ENCODE measurements at places on chromosomes 5 and 9.

- no peak for DNase-seq
Observed at GRCh38 chr5:6732634-6733410, 19.6 kb downstream of the TENT4A start.

GRCh38 chr9:81969971-81970370 lies 18.6 kb upstream of the SPATA31D1 start:
- no peak for DNase-seq

DNA sequence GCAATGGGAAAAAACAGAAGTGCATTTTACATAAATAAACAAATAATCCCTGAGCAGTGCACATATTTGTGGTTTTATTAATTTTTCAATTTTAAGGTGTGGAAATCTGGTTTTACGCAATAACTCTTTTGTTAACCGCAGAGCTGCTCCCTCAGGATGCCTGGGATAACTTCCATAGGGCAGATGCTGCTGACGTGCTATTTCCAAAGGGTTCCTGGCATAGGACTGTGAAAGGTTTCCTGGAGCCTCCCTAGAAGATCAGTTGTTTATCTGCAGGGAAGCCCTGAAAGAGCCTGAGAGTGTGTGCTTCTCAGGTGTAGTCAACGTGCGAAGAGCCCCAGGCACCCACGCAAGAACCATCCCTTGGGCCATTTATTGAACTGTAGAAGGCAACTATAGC lies 443.5 kb downstream of the PLK2 start:
- DNase-seq, result peak; percentile 36

- no peak for DNase-seq
Observed at GRCh38 chr5:134527961-134528424, 2.5 kb downstream of the JADE2 start.

GRCh38 chr9:113658545-113658895 lies 195.0 kb downstream of the RGS3 start:
- DNase-seq, result no peak

DNA sequence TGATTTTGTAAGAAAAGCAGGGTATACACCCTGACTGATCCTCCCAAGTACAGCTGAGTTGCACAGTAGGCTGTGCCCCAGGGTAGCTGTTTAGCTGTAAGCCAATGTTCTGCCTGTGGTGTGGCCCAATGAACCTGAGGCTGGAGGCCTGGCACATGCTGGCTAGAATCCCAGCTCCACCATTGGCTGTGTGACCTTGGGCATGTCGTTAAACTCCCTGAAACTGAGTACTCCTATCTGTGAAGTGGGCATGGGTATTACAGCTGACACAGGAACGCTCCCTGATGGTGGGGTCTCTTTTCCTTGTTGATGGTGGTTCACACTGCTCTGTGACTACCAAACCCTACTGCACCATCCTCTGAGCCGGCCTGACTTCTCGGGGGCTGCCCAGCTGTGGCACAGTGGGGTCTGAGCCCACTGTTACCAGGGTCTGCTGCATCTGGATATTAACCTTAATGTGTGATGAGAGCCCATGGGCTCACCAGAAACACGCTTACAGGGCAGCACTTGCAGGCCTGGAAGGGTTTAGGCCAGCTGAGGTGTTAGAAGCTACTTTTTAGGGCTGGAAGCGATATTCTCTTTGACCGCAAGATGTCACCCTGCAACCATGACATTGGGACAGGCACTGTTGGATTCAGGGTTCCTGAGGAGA lies 7.0 kb upstream of the GADD45G start:
- peak; percentile 32 for DNase-seq

GRCh38 chr5:181058786-181059296 lies 18.8 kb downstream of the BTNL9 start:
- no peak for DNase-seq

- DNase-seq, result no peak
Observed at GRCh38 chr9:98321269-98321668, 65.8 kb upstream of the TBC1D2 start.

DNA sequence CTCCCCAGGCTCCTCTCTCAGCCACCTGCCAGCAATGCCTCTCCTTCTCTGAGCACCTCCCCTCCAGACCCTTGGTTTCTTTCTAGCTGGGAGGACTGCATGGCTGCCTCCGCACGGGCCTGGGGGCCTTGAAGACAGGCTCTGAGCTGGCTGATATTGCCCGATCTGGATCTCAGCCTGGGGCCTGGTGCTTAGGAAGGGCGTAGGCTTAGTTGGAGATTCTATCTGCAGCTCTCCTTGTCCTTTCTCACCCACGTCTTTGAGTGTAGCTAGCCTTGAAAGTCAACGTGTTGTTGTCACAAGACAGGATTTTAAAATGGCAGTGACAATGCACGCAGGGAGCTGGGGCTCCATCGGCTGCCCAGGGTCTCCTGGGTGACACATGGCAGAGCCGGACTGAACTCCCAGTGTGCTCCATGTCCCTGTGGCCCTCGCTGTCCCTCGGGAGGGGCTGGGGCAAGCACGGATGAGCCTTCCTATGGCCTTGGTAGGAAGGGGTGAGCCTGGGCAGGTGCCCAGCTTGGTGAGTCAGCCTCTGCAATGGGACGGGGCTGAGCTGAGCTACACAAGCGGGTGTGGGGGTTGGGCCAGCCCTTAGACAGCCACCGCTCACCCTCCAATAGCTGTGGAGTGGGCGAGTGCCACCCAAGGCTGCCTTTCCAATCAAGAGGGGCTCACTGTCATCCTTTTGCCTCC lies 9.4 kb downstream of the ADAMTSL2 start:
- no peak for DNase-seq

GRCh38 chr9:97470076-97470475 lies 31.4 kb upstream of the TMOD1 start:
- no peak for DNase-seq

DNA sequence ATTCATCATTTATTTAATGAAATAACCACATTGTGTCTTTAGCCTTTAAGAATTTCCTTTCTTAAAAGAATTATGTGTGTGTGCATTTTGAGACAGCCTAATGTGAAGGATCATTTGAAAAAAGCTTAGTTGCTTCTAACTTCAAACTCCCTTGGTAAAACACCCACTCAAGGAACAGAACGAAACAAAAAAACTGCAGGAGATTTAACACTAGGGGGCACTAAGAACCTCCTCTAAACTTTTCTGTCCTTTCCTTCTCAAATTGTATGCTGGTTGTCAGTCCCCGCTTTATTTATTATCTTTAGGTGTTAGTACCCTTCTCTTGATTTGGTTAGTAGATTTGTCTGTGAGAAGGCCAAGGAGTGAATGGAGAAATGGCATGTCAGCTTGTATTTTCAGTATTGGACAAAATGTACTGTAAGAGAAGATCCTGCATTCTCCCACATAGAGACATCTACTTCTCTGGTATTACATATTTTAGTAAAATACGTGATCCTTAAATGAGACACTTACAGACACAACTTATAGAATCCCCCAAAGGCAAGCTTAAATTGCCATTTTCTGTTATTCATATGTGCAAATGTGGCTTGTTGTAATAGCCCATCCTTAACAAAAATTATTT lies 229.7 kb downstream of the MRPS30 start:
- peak; percentile 6 for DNase-seq

DNA sequence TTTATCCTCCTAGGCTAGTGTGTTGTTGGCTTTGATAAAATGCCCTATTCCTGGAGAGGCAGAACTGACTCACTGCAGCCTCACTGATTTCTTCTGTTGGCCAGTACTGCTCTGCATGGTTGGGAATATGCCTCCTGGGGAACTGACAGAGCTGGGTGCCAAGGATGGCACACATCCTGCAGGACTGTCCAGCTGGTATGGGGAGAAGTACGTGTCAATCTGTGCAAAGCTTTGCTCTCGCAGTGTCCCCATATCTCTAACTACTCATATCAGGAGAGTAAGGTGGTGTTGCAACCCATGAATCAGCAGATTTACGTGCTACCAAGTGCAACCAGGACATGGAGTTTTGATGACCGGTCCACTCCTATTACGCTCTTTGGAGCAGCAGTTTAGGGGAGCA lies 74.7 kb downstream of the TEK start:
- no peak for DNase-seq

- DNase-seq, result peak; percentile 81
Observed at GRCh38 chr9:70080481-70081119, 37.0 kb downstream of the MAMDC2 start.

- peak; percentile 51 for DNase-seq
Observed at GRCh38 chr9:136567651-136568287, 21.9 kb upstream of the NOTCH1 start.

DNA sequence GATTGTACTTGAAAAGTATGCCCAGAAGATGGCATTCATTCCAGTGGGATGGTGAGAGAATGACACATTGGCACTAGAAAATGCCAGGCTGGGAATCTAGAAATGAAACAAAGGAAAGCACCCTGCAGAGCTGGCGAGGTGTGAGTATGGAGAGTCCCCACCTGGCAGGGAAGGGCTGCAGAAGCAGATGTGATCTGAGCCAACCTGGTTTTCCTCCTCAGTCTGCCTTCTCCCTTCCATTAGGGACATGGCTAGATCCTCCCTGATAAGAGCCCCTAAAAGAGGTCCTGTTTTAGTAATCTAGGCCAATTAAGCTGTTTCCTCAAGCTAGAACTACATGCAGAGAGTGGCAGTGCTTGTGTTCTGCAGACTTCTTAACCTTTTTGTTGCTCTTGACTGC lies 24.7 kb upstream of the TNFSF15 start:
- DNase-seq, result no peak

- DNase-seq, result no peak
Observed at GRCh38 chr5:91495699-91496098, 112.6 kb upstream of the ARRDC3 start.

GRCh38 chr5:113024076-113024697 lies 47.6 kb downstream of the DCP2 start:
- no peak for DNase-seq

DNA sequence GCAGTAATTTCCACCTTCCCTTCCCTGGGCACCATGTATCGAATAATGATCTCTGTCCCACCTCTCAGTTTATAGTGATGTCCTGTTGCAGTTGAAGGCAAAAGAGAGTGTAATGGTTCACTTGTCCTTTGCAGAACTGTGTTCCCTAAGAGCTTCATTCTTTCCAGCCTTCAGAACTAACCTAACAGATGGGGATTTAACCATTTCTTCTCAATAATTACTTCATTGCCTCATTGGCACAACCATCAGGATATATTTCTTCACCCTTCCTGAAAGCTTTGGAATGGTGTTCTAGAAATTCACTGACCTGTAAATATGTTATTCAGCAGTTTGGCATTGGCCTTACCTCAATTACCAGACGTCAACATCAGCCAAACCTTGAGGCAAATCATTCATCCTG lies 83.9 kb upstream of the PRRC1 start:
- DNase-seq, result no peak

DNA sequence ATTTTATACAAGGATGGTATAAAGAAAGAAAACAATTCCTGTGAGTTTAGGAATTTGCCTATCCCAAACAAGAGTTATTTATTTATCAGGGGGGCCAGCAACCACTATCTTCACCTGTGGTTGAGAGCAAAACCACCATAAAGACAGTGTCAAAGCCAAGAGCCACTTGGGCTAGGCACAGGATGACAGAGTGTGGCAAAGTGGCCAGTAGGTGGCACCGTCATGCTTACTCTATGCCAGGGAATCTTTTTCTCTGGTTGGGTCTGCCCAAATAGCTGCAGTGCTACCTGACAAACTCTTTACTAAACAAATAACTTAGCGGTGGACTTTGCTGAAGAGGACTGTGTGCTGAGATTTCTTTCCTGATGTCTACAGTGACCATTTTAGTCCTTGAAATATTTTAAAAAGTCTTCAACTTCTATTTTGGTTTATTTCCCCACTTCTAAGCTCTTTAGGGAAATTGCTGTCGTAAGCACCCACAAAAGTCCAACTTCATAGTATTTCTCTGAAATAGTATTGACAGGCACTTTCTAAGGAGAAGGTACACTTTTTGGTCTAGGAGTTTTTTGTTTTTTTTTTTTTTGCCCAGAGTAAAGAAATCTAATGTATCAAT lies 285.0 kb downstream of the RFX3 start:
- DNase-seq, result peak; percentile 37

DNA sequence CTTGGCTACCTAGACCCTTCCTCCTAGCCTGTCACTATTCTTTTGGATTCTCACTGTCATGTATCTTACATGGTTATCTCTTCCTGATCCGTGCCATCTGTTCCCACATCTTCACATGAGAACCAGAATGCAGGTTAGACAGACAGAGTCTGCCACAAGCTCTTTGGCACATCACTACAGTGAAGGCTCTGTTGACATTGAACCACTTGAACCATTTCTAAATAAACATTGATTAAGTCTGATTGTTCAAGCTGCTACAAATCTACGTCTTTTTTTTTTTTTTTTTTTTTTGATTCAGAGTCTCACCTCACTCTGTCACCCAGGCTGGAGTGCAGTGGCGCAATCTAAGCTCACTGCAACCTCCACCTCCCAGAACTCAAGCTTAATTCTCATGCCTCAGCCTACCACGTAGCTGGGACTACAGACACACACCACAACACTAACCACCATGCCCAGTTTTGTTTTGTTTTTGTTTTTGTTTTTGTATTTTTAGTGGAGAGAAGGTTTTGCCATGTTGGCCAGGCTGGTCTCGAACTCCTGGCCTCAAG lies 85.1 kb upstream of the LRRTM2 start:
- no peak for DNase-seq

- DNase-seq, result no peak
Observed at GRCh38 chr9:36676778-36677485, 104.2 kb downstream of the MELK start.

DNA sequence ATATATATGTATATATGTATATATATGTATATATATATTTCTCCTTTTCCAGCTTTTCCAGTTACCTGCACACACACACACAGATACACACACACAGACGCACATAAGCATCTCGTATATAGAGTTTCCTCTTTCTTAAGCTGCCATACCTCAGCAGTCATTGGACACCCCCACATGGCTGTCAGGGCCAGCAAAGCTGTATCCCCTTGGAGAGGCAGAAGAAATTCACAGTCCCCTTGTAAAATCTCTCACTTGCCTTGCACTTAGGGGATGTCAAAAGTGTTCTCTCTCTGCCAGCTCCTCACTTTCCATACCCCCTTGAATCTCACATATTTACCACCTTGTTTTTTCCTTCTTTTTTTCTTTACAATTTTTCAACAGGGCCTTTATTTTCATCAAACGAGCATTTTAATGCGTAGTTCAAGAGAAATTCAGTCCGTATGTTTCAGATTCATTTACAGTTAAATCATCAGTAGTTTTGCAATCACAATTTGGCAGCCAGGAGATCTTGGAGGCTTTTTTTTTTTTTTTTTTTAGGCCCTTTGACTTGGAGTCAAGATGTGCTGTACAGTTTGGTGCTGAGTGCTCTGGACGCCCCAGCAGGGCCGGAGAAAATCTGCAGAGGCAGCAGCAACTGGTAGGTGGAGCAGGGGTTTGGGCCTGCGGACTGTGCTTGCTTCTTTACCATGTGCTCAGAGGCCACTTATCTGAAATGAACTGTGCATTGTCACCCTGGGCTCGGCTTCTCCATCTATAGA lies 244.9 kb upstream of the KLF4 start:
- peak; percentile 89 for DNase-seq

DNA sequence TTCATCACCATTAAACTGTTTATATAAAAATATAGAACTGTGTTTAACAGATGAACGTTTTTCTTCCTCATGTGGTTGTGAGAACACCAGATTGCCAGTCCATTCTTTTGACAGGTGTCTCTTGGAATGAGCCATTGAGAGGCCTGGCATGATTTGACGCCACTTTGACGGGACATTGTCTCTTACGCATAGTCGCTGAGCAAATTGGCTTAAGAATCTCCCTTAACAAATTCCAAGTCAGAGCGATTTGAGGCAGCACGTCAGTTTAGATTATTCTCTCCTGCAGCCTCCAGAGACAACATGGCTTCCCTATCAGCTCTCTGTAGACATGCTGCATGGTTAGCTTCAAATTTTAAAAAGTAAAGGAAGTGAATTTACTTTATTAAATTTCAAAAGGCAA lies 510.7 kb upstream of the ACO1 start:
- no peak for DNase-seq

Measured in stromal cell of bone marrow (primary cell).